CD8-positive, alpha-beta memory T cell (primary cell): ENCODE measurements at places on chromosomes 7 and 10. TPM values are rescaled to one million over a fixed set of nuclear protein-coding genes. Genes with fewer than 3 reads are reported as not detected.

DNA sequence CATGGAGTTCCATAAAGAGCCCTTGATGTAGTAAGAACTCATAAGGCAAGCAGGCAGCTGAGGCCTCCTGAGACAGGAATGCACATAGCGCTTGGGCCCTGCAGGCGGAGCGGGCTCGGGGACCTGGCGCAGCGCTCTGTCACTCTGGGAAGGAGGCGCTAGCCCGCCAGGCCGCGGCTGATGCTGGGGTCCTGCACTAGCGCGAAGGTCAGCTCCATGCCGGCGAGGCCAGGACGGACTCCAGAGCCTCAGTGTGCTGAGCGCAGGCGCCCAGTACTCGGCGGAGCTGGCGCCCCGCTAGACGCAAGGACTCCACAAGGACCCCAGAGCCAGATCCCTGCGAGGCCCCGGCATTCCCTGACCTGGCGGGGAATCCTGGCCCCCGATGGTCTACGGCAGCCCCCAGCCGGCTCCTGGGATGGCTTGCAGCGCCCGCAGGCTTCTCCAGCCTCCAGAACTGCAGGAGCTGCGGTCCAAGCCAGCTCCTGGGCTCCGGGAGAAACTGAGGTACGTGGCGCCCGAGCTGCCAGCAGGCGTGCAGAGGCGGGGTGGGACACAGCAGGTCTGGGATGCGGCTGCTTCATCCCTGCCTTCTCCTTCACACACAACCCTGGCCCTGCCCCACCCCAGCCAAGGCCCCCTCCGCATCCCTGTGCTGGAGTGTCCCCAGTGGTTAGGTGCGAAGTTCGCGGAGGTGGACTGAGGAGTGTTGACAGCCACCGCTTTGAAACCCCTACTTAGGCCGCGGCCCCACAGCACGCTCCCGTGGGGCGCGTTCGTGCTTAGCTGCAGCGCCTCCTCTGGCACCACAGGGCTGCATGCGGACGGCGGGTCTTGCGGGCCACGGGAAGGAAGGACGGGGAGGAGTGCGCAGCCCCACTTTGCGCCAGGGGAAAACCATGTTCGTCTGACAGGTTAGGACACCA, 761.5 kb upstream of the POM121L12 start:
- H3K4me1 ChIP-seq = no peaks in the 10 kb centered on the region
- H3K36me3 ChIP-seq = no peaks in the 10 kb centered on the region
- no peak overlapping the region for H3K4me3 ChIP-seq
- no peak overlapping the region for H3K27ac ChIP-seq

GRCh38 chr7:78437118-78437517, 638.5 kb downstream of the PHTF2 start:
- H3K27ac ChIP-seq = no peak overlapping the region
- no peak overlapping the region for H3K4me3 ChIP-seq
- no peaks in the 10 kb centered on the region for H3K4me1 ChIP-seq
- no peaks in the 10 kb centered on the region for H3K36me3 ChIP-seq

- H3K4me1 ChIP-seq = no peaks in the 10 kb centered on the region
- no peaks in the 10 kb centered on the region for H3K27me3 ChIP-seq
- no peaks in the 10 kb centered on the region for H3K36me3 ChIP-seq
Measured at GRCh38 chr10:78212060-78212785, 178.6 kb downstream of the RPS24 start.

Gene ITPRID1
- total RNA-seq = not detected

Gene FBXL13
- total RNA-seq = 0.62 TPM

- no peaks in the 10 kb centered on the region for H3K4me1 ChIP-seq
- H3K27ac ChIP-seq = no peak overlapping the region
Measured at GRCh38 chr10:65348637-65349036, 1577.2 kb upstream of the LRRTM3 start.

DNA sequence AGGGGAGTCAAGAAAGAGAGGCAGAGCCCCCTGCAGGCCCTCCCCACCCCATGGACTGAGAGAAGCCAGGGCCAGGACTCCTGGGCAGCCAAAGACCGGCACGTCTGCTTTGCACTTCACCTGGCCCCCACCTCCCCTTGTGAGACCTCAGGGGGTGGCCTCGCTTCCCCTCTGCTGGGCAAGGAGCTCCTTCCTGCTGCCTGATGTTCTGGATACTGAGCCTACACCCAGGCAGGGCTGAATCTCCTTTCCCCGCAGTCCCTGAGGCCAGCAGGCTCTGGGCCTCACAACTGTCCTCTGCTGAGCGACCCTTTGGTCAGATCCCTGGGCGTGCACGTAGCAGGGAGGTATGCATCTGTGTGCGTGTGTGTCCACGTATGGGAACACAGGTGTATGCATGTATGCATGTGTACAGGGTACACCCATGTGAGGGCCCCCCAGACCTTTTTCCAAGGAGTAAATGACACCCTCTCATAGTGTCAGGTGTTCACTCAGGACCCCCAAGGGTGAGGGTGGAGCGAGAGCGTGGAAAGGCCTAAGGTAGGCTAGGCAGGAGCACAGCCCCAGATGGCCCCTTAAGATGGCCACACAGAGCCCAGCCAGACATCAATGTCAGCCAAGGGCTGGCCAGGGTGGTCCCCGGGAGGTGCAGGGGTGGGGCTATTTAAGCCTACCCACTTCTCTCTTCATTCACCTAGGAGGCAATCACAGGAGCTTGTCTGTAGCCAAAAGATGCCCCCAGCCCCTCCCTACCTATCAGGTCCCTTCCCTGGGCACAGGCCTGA, 1.9 kb upstream of the RET start:
- H3K36me3 ChIP-seq = no peaks in the 10 kb centered on the region
- peaks cover 6% of the 10 kb centered on the region for H3K27me3 ChIP-seq
- no peaks in the 10 kb centered on the region for H3K4me1 ChIP-seq
- H3K27ac ChIP-seq = no peak overlapping the region

DNA sequence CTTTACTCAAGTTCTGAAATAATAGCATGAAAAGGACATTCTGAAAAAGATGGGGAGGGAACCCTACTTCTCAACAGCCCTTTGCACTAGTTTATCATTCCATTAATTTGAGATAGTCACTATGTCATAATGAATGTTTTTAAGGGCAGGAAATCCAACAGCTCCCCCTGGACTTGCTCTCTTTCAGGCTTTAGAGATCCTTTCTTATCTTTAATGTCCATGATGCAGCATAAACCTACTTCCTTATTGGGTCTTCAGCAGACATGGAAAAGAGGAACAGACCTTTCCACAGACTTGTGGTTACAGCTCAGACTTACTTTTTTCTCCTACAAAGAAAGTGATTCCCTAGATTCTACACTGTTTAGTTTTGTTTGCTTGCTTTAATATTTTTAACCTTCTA, 87.3 kb downstream of the IDE start:
- no peak overlapping the region for H3K4me3 ChIP-seq
- H3K27ac ChIP-seq = no peak overlapping the region
- H3K4me1 ChIP-seq = no peaks in the 10 kb centered on the region
- H3K36me3 ChIP-seq = peaks cover 19% of the 10 kb centered on the region
- H3K27me3 ChIP-seq = no peaks in the 10 kb centered on the region

DNA sequence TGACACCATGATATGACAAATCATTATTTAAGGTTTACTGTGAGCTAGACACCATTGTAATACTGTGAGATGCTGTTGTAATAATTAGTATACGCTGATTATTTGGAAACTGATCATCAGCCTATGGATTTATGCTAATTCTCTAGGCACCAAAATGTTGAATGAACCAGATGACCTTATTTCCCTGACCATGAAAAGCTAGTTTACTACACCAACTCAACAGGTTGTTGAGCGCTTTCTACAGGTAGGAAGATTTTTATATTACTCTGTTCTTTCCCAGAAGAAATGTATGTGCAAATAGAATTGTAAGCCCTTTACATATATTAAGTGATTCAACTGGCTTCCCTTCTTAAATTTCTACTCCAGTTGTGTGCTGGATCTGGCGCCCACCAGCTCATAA, 6.2 kb downstream of the NRP1 start:
- no peak overlapping the region for H3K4me3 ChIP-seq
- H3K27me3 ChIP-seq = peaks cover 23% of the 10 kb centered on the region

DNA sequence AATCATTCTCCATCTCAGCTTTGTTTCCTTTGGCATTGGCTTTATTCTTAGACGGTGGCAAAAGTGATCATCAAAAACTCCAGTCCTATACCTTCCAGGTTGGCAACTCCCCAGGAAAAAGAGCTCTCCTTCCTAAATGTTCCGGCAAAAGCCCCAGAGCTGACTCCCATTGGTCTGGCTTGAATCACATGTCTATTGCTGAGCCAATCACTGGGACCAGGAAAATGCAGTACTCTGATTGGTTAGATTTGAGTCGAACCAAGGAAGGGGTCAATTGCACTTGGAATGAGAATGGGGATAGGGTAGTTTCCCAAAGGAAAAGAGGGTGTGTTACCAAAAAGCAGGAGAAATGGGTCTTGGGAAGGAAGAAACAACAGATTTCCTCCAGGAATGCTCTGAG, 22.3 kb downstream of the LEP start:
- H3K27ac ChIP-seq = no peak overlapping the region
- H3K4me3 ChIP-seq = no peak overlapping the region
- H3K27me3 ChIP-seq = peaks cover 7% of the 10 kb centered on the region
- DNase-seq = no peak

- no peak overlapping the region for H3K4me3 ChIP-seq
- no peaks in the 10 kb centered on the region for H3K36me3 ChIP-seq
- no peak for DNase-seq
- H3K27me3 ChIP-seq = no peaks in the 10 kb centered on the region
- H3K4me1 ChIP-seq = no peaks in the 10 kb centered on the region
Measured at GRCh38 chr10:77049896-77050295, 587.7 kb downstream of the KCNMA1 start.

- no peaks in the 10 kb centered on the region for H3K4me1 ChIP-seq
- no peak overlapping the region for H3K4me3 ChIP-seq
- H3K36me3 ChIP-seq = no peaks in the 10 kb centered on the region
- no peak overlapping the region for H3K27ac ChIP-seq
Measured at GRCh38 chr10:94626476-94626875, 57.1 kb upstream of the CYP2C18 start.
